Stimulated activated CD4-positive, alpha-beta T cell treated with anti-CD3 and anti-CD28 coated beads, Interleukin-4, amount 100 ng/mL, for 1 hour (primary cell): ENCODE measurements at places on chromosomes 11 and 22.

- DNase-seq: no peak
Observed at GRCh38 chr22:25197340-25197739, 2.3 kb upstream of the CRYBB3 start.

DNA sequence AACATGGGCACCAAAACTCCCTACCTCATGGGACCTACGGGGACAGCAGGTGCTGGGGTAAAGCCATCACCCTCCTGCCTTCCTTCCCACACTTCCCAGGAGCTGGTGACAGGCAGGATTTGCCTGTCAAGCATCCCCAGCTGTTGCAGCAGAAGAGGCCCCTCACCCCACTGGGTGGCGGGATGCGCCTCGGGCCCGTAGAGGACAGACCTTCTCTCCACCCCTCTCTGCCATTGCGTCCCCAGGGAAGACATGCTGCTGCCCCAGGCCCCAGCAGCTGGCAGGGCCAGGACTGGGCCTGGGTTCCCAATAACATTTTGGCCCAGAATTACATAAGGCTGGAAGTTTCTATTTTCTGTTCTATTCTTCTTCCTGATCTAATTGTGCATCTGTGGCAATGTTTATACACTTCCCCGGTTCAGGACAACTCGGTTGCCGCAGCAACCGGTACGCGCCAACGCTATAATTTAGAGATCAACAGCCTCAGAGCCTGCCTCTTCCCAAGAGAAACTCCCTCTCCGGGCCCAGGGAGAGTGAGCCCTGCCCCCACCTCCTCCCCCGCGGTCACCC lies 25.4 kb downstream of the KCNJ4 start:
- DNase-seq: no peak

DNA sequence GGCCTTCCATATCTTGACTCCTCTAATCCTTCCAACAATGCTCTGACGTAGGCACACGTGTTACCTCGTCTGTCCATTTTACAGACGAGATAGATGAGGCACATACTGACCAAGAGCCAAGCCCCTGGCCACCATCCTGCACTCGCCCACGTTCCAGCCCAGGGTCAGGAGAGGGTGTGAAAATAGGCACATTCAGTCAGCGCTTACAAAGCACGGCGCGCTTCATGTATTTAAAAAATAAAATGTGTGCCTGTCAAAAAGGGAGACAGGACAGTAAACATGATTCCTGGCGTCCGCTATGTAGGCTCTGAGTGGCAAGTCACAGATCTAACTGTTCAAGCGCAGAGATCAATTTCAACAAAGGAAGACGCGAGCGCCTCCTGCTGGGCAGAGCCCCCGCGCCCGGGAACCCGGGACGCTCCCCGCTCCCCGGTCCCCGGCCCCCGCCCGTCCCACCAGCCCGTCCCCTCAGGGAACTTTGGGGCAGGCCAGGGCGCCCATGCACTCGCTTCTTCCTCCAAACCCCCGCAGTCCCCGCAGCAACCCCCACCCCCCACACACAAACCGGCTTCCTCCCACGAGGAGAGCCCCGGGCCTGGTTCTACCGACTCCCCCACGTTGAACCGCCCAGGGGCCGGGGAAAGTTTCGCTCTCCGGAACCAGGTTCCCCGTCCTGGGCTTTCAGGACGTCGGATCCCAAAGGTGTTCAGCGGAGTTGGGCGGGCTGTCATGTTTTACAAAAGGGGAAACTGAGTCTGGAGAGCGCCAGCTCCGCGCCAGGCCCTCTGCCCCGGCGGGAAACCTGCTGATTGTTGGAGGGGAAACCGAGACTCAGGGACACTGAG lies 10.4 kb upstream of the C1QTNF6 start:
- peak; percentile 95 for DNase-seq

- no peak for DNase-seq
Observed at GRCh38 chr22:46242076-46242475, 8.0 kb downstream of the CDPF1 start.

DNA sequence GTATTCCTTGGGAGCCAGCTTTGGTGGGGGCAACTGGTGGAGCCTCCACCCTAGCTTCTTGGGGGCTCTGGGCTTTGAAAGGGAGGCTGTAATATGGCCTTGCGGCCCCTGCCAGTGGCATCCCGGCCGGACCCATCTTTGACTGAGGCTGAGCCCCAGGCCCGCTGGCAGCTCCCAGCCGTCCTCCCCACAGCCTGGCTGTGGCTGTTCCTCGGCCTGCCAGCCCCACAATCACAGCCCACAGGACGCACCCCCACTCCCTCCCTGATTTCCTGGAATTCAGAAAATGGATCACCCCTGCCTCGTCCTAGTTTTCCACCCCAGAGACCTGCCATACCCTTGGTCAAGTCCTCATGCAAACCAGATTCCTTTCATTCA lies 23.2 kb downstream of the SERPINH1 start:
- no peak for DNase-seq

DNA sequence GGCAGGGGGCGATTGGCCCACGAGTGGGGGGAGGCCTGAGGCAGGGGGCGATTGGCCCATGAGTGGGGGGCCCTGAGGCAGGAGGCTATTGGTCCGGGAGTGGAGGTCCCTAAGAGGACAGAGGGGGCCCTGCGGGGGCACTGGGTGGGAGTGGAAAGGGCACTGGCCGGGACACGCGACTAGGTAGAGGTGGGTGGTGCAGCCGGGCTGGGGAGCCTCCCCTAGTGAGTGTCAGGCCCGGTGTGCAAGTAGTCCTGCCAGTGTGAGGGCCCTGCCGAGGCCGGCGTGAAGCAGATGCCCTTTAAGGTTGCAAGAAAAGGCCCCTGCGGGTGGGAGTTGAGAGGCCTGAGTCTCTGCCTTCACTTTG lies 909 bp upstream of the BRD1 start:
- no peak for DNase-seq

DNA sequence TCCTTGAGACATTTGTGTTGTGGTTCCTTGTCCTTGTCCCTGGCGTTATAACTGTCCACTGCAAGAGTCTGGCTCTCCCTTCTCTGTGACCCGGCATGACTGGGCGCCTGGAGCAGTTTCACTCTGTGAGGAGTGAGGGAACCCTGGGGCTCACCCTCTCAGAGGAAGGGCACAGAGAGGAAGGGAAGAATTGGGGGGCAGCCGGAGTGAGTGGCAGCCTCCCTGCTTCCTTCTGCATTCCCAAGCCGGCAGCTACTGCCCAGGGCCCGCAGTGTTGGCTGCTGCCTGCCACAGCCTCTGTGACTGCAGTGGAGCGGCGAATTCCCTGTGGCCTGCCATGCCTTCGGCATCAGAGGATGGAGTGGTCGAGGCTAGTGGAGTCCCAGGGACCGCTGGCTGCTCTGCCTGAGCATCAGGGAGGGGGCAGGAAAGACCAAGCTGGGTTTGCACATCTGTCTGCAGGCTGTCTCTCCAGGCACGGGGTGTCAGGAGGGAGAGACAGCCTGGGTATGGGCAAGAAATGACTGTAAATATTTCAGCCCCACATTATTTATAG lies 23.0 kb downstream of the MYBPC3 start:
- DNase-seq: no peak

DNA sequence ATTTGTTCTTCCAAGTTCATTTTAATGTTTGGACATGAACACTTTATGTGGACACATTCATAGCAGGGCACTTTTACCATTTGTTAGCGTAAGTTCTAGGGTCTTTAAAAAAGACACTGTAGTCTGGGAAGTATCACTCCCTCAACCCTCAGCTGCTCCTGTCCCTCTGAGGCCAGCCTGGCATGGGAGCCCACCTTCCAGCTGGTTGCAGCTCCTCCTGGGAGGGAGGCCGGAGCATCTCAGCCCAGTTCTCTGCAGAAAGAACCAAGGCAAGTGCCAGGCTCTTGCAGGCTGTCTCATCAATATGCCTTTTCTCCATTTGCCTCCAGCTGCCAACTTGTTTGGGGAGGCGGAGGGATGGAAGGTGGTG lies 150.6 kb downstream of the OPCML start:
- DNase-seq: no peak

- no peak for DNase-seq
Observed at GRCh38 chr22:49236541-49237075, 591.1 kb downstream of the BRD1 start.

DNA sequence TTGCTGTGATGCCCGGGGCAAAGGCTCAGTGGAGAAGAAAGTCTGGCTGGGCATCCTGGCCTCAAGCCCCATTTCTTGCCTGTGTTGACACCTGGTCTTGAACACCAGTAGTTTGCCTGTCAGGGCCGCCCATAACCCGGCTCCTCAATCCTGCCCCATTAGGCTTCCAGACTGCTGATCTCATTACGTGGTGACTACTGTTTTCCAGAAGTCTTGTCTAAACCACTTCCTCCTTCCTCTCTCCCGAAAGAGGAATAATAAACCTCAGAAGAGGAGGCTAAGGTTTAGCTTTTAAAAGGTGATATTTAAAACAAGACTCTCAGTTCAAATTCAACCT lies 97.7 kb downstream of the CD44 start:
- DNase-seq: no peak

GRCh38 chr11:35354644-35355043 lies 64.7 kb downstream of the SLC1A2 start:
- no peak for DNase-seq

GRCh38 chr11:17171343-17171742 lies 36.4 kb downstream of the PIK3C2A start:
- DNase-seq: no peak

- DNase-seq: no peak
Observed at GRCh38 chr11:26580929-26581328, 8.9 kb upstream of the MUC15 start.

- no peak for DNase-seq
Observed at GRCh38 chr11:33734441-33735270, 1.6 kb downstream of the CD59 start.

- DNase-seq: no peak
Observed at GRCh38 chr11:124068601-124069110, 27.5 kb upstream of the OR10G7 start.

DNA sequence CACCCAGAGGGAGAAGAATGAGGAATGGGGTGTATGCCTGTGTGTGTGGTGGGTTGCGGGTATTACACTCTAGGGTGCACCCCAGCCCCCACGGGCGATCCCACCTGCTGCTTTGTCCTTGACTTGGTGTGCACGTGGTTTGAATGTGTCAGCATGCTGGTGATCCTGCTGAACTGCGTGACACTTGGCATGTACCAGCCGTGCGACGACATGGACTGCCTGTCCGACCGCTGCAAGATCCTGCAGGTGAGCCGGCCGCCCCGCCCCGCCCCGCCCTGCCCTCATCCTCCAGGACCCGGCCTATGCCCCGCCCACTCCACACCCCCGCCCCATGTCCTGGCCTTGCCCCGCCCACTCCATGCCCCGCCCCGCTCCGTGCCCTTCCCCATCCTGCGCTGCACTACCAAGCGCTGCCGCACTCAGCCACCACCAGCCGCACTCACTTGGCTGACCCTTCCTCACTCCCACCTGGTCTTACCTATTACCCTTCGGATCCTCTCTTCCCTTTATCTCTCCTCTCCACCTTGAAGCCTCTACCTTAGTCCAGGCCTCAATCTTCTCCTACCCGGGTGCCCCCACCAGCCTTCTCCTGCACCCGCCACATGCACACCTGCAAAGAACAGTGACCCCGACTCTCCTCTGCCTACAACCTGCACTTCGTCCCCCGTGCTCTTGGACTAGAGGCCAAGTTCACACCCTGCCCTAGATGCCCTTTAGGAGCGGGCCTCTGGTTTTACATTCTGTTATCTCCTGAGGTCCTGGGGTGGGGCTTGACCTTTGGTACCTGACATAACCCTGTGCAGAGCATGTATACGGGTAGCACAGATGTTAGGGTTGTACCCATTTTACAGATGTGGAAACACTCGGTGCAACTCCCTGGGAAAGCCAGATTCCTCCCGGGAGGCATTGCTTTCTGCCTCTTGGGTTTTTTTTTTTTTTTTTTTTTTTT lies 27.7 kb downstream of the CACNA1I start:
- DNase-seq: peak; percentile 82

DNA sequence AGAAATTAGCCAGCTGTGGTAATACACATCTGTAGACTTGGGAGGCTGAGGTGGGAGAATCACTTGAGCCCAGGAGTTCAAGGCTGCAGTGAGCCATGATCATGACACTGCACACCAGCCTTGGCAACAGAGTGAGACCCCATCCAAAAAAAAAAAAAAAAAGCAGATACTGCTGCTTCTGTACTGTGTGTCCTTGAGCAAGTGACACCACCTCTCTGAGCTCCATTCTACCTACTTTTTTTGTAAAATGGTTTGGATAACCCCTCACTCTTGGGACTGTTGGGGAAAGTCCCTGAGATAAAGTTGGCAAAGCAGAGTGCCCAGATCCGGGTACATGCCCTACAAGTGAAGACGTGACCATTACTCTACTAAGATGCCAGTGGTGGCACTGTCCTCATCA lies 2.7 kb downstream of the SEC14L3 start:
- no peak for DNase-seq

DNA sequence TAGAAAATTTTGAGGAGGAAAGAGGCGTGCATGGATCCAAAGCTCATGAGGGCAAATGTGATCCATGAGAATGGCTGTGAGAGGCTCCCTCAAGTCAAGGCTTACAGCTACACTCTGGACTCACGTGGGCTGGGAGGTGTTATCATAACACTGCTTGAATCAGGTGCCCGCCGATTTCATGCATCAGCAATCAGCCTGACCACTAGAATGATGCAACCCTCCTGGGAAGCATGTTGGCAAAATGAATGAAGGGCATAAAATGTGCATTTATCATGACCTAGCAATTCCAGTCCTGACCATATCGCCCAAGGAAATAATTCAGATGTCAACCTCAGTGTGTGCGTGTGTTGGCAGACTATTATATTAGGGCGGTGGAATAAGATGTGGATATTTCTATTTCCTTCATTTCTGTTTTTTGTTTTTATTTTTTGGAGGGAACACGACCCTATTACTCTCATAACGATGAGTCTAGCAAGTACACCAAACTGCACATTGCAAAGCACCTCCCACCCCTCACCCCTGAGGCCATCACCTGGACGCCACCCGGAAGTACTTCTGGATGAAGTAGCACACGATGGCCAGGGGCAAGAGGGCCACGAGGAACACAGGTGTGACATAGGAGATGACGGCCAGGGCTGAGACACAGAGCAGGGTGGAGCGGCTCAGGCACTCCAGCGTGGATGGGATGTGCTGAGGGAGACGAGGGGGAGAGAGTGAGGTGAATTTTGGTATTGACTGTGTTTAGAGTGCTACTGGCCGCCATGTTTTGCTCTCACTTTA lies 15.7 kb upstream of the KCNJ11 start:
- no peak for DNase-seq

DNA sequence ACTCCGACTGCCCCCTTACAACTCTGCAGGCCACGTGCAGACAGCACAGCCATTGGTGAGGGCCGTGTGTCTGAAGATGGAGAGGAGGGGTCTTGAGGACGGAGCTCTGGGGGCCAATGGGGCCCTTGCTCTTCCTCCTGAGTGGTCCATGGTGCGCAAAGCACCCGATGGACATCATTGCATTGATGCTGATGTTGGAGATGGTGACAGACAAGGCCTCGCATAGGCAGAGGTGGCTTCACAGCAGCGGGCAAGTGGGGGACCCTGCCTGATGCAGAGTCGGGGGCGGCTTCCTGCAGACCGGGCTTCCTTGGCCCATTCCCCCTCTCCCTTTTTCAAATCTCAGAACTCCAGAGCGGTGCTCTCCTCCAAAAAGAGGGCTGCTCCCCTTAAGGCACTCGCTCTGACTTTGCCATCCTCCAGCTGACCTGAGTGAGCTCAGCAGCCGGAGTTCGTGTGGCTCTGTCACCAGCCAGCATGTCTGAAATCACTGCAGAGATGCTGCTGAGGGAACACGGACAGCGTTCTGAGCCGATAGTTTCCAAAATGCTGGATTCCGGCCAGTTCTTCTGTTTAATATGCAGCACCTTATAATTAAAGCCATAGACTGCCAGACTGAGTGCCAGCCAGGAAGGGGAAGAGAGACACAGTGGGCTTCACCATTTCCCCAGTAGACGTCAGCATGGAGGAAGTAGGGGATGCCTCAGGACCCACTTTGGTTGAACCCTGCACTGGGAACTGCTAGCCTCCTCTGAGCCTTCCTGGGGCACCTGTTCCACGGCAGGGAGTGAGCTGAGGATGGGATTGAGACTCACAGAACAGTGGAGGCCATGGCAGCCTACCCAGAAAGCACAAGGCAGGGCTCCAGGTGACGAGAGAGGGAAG lies 278.2 kb downstream of the BRD1 start:
- no peak for DNase-seq
